ENCODE measurements at places on chromosomes 3 and 15.

DNA sequence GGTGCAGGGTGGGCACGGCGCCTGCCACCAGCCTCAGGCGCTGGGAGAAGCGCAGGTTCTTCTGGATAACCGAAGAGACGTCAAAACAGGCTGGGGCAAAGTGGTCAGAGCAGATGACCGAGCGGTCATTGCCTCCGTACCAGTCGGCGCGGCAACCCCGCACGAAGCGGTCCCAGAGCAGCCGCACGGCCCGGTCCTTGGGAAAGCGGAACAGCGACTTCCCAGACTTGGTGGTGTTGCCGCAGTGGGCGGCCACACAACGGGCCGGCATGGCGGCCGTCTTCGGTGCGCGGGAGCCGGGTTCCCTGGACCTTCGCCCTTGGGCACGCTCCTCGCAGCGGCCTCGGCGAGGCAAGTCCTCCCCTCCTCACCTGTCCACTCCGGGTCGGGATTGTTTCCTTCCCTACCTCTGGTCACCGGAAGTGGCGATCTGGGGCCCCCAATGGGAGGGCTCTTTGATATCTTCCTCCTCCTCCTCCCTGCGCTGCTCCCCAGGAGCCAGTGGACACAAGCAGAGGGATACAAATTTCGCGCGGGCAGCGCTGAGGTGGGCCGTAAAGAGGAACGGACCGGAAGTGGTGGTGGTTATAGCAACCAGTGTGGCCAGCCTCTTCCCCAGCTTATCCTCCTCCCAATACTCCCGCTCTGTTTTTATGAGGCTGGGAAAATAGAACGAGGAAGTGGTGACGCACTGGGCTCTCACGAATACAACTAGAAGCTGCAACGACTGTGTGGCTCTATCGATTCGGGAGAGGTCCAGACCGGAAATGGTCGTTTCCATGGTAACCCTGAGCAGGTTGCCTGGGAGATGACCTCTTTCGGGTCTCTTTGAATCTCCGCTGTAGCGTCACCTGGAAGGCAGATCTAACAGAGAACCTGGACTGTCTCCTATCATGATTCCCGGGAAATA, at the start of the genes LRRC49 and THAP10:
Gene LRRC49 (plus strand): TSS at position 825 of the 910 bp plus-strand sequence. CDS start 69 bp downstream, at position 894.
Gene THAP10 (minus strand): TSS at position 432 of the 910 bp plus-strand sequence. CDS start 161 bp downstream, at position 271.
- DNase-seq, result peak; percentile 96

DNA sequence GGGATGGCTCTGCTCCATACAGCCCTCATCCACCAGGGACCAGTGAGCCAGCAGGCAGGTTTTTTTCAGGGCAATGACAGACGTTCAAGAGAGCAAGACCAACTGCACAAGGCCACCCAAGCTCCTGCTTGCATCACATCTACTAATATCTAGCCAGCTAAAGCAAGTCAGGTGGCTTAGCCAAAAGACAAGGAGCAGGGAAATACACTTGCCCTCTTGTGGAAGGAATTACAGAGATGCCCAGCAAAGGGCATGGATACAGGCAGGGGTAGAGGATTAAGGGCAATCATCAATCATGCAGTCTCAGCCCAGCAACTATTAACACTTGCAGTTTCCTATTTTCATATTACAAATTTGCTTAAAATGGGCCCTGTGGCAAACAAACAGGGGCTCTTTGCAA, 81.5 kb upstream of the NTRK3 start:
- DNase-seq, result no peak

DNA sequence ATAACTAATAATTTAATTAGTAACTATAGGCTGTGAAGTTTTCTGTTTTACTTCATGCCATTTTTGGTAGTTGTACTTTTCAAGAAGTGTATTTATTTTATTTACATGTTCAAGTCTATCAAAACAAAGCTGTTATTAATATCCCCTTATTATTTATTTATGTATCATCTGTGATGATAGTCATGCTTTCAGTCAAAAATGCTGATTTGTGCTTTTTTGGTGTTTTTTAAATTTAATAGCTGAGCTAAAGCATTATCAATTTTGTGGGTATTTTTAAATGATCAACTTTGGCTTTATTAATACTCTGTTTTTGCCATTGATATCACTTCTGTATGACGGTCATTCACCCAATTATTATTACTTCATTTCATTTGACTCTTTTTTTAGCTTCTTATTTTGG, 1229.2 kb upstream of the CADM2 start:
- DNase-seq, result no peak

DNA sequence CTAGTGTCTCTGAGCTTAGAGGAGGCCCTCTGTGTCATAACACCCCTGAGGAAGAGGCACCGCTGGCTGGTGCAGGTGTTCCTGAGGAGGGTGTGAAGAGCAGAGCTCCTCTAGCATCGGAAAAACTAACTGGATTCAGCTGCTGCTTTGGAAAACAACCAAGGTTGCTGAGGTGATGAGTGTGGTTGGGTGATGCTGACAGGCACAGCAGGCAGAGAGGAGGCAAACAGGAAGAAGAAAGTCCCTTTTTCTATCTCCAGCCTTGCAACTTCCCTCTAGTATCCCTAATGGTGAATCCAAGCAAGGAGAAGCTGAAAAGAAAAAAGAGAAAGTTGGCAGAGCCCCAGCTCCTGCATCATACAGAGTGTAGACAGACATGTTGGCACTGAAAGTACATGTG, 3.8 kb upstream of the OR4F15 start:
- DNase-seq, result no peak

- DNase-seq, result peak; percentile 22
Observed at GRCh38 chr15:63322541-63322940, 45.1 kb downstream of the APH1B start.

GRCh38 chr3:22007368-22007767, 256.4 kb upstream of the ZNF385D start:
- DNase-seq, result no peak

GRCh38 chr3:6039971-6040370, 820.9 kb upstream of the GRM7 start:
- no peak for DNase-seq

GRCh38 chr3:193865339-193865738, 270.6 kb upstream of the HES1 start:
- no peak for DNase-seq

- no peak for DNase-seq
Observed at GRCh38 chr3:29261119-29261518, 19.8 kb upstream of the RBMS3 start.

Measured in kidney capillary endothelial cell (primary cell).